ENCODE measurements at places on chromosomes 3 and 15. TPM values are rescaled to one million over a fixed set of nuclear protein-coding genes. Genes with fewer than 3 reads are reported as not detected.
A peak's percentile ranks its signal among the peaks of the same experiment; 100 is the strongest.

DNA sequence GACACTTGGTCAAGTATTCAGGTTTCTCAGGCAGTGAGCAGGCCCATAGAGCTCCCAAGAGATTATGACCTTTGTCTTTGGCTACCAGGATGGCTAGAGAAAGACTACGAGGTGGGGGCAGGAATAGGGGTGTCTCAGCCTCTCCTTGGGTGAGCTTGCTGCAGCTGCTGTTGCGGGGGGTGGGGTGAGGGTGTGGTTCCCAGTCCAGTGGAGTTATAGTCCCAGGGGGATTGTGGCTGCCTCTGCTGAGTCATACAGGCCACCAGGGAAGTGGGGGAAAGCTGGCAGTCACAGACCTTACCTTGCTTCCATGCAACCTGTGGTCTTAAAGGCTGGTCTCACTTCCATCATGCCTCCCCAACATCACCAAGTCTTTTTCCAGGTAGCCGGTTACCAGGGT is 31.7 kb downstream of the ATP2C1 start:
- no peak overlapping the region for H3K4me3 ChIP-seq
- no peak for DNase-seq
- H3K27ac ChIP-seq, result no peak overlapping the region
- H3K36me3 ChIP-seq, result no peaks in the 10 kb centered on the region

DNA sequence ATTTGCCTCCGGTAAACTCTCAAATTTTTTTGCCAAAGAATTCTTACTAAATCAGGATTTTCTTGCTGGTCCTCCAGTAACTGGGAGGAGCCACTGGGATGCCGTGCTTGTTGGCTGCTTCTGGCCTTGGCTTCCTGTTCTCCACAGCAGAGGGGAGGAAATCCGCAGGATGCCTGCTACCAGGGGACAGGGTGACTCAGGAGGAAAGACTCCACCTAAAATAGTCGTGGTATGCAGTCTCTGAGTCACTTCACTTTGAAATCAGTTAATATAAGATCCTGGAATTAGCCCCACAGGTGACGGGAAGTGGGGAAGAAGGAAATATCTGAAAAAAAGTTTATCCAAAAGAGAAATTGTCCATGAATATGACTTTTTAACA is 6.5 kb upstream of the TM4SF18 start:
- DNase-seq, result peak; percentile 69
- H3K36me3 ChIP-seq, result no peaks in the 10 kb centered on the region
- no peaks in the 10 kb centered on the region for H3K27me3 ChIP-seq
- H3K4me3 ChIP-seq, result no peak overlapping the region
- H3K4me1 ChIP-seq, result peaks cover 9% of the 10 kb centered on the region
- H3K27ac ChIP-seq, result peak overlapping the region; percentile 77

The KIF15 gene
- 0.40 TPM for total RNA-seq

GRCh38 chr3:127291611-127292010 is 3.8 kb upstream of the PRR20G start:
- H3K36me3 ChIP-seq, result no peaks in the 10 kb centered on the region
- H3K27me3 ChIP-seq, result no peaks in the 10 kb centered on the region
- H3K4me1 ChIP-seq, result no peaks in the 10 kb centered on the region

DNA sequence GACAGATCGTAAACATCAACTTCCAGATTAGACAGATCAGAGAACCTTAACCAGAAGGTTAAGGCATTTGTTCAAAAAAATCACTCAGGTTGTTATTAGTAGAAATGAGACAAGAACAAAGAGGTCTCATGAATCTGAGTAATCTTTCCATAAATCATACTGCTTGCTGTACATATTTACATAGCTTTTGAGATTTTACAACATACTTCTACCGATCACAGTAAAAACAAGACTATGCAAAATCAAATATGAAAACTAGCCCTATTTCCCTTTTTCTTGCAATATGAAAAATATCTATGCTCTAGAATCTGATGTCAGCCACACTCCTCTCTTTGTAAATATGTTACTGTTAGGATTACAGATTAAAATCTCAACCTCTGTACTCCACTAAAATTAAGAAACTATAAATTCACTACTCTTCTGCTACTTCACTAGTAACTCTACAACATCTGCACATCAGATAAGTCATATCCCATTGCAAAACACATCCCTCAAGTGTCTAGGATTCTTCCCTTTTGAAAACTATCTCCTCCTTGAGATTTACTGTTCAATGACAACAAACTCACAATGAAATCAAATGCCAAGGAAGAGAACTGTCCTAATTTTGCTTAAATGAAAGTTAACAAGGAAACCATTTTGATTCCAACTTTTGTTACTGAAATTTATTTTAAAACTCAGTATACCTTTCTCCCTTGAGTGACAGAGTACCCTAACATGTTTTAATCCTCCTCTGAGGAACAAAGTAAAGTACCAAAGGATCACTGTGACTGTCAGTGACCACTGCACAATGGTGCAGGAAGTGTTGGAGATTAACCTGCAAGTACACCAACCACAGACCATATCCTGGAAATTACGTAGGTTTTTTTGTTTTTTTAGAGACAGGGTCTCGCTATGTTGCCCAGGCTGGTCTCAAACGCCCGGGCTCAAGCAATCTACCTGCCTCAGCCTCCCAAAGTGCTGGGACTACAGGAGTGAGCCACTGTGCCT is 12.8 kb downstream of the DCUN1D1 start:
- H3K36me3 ChIP-seq, result no peaks in the 10 kb centered on the region
- peaks cover 19% of the 10 kb centered on the region for H3K4me1 ChIP-seq
- H3K27ac ChIP-seq, result no peak overlapping the region

The HTR3E gene
- total RNA-seq, result not detected

- DNase-seq, result no peak
Observed at GRCh38 chr15:59335207-59335786, 37.4 kb downstream of the MYO1E start.

DNA sequence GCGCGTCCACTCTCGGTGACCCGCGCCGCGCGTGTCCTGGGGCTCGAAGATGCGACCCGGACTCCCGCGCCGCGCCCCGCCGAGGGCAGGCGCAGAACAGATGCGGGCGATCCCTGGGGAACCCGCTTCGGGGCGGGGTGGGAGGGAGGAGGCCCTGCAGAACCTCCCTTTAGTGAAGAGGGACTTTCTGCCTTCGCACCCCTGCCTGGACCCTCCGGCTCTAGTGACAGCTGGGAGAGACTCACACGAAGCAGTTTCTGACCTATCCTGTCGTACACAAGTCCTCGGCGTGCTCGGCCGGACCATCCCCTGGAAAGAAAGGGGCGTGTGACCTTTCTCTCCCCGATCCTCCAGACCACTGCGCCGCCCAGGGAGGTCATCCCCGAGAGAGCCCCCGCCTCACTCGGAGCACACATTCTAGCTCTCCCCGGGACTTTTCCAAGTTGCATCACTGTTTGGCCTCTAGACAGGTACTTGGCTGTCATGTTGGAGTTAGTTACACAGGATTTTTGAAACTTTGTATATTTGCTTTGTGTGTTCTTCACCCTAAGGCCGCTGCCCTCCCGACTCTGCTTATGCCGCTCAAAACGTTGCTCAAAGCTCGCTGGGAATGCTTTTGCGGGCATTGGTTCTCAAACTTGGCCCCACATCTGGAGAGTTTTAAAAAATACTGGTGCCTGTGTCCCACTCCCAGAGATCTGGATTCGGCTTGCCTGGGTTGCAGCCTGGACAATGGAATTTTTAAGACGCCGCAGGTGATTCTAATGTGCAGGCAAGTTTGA is 582 bp downstream of the CGNL1 start:
- H3K27ac ChIP-seq, result peak overlapping the region; percentile 85
- peak; percentile 72 for DNase-seq
- no peaks in the 10 kb centered on the region for H3K27me3 ChIP-seq
- H3K4me1 ChIP-seq, result peaks cover 27% of the 10 kb centered on the region

DNA sequence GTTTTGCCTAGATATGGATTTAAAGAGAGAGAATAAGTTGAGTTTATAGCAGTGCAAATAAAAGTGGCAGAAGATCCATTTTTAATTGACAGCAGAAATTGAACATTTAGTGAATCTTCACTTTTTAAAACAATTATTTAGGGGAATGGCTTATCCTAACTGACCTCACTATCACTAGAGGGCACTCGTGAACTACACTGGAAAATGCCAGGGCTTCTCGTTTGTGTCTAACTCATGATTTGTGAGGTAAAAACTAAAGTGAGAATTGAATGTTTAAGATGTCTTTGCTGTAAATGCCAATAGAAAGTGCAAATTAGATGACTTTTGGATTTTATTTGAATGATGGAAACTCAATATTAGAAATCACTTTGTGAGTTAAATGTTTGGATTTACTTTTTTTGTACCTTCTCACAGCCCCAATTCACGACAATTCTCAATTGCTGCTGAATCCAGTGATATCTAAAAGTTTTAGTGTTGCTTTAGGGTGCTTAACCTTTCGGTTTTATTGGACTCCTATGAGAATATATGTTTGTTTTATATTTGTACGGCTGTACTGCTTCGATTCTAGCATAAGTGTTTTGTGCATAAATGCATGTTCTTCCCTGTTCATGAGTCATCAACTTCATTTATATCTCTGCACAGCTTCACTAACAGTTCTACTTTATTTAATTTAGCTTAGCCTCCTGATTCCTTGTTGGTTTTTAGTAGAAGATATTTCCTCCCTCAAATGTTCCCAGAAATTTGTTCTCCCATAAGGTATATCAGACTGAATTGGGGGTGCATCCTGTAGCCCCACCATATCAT is 462.1 kb downstream of the MFSD1 start:
- no peaks in the 10 kb centered on the region for H3K36me3 ChIP-seq
- H3K4me1 ChIP-seq, result no peaks in the 10 kb centered on the region
- peaks cover 8% of the 10 kb centered on the region for H3K27me3 ChIP-seq
- DNase-seq, result no peak

GRCh38 chr15:79978655-79979514 is 7.9 kb upstream of the BCL2A1 start:
- H3K4me3 ChIP-seq, result no peak overlapping the region
- no peaks in the 10 kb centered on the region for H3K27me3 ChIP-seq
- peak overlapping the region; percentile 30 for H3K27ac ChIP-seq
- DNase-seq, result no peak

The SPTSSB gene
- total RNA-seq, result 0.23 TPM

DNA sequence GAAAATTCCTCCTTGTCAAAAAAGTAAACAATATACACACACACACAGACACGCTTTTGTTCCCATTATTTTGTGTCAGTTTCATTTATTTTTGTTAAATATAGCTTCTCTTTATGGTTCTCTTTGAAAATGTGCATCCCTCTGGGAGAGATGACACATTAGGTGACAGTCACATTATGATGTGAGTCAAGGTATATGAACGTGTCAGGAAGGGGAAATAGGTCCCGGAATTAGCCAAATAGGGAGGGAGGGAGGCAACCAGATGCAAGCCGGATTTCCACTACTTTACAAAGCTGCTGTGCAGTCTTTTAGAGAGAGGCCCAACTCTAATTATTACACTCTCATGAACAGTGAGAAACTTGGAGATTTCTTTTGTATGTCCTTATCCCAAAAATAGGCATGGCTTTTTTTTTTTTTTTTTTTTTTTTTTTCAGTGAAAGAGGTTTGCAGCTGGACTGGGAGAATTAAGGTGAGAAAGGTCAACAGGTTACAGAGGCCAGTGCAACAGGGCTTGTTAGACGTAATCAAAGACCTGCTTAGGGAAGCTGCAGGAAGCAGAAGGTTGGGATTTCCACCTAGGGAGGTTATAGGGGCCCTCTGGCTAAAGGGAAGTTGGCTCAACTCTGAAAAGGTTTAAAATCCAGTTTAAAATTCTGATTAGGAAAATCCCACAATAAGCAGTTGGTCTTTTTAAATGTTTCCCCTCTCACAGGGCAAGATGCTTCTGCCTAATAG is 240.5 kb upstream of the UBE2E1 start:
- H3K4me3 ChIP-seq, result no peak overlapping the region
- no peaks in the 10 kb centered on the region for H3K4me1 ChIP-seq
- H3K27ac ChIP-seq, result no peak overlapping the region
- no peaks in the 10 kb centered on the region for H3K27me3 ChIP-seq
- no peaks in the 10 kb centered on the region for H3K36me3 ChIP-seq

The SPRED1 gene
- total RNA-seq, result 4.3 TPM

The ITIH3 gene
- not detected for total RNA-seq

The LTF gene
- total RNA-seq, result 10.5 TPM

The GRIP2 gene
- 0.35 TPM for total RNA-seq

The NMD3 gene
- total RNA-seq, result 51.3 TPM

DNA sequence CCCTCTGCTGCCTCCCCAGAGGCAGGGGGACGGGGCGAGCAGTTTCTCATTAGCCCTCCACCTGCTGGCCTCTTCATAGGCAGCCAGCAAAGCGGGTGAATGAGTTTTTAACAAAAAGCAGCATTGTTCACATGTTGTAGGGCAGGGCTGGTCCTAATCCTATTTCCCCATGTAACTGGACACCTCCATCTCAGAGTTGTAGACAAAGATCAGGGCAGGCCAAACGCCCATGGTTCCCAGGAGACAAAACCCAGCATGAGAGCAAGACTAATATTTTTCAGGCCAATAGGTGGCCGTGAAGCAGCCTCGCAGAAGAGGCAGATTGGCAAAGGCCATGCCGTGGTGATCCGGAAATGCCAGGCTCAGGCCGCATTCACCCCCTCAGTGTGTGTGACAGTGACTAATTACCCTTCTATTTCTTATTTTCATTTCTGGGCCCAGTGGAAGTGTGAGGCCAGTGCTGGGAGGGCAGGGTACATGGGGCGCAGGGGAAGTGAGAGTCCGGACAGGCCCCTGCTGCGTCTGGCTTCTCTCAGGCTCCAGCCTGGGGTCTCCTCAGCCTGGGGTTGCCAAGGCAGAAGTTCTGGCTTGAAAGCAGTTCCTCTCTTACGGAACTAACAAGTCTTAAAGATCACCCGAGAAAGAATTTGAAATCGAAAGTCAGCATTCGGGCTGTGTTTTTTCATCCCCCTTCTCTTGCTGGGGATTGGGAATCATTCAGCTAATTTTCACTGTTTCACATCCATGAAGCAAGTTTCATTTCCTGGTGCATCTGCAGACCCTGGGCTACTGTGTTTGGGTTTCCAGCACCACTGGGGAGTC is 64.8 kb downstream of the BOC start:
- peak overlapping the region; percentile 76 for H3K27ac ChIP-seq
- no peaks in the 10 kb centered on the region for H3K27me3 ChIP-seq
- DNase-seq, result no peak
- no peaks in the 10 kb centered on the region for H3K36me3 ChIP-seq
- peaks cover 22% of the 10 kb centered on the region for H3K4me1 ChIP-seq
- H3K4me3 ChIP-seq, result no peak overlapping the region

The SV2B gene
- total RNA-seq, result 6.0 TPM

The PSMD6 gene
- 123 TPM for total RNA-seq

The DNAJB11 gene
- 31.7 TPM for total RNA-seq

GRCh38 chr3:45026038-45026437 is at the start of gene CLEC3B:
CLEC3B (plus strand) TSS chr3:45026303; CDS start chr3:45026363, 60 bp downstream.
- H3K27me3 ChIP-seq, result no peaks in the 10 kb centered on the region
- no peak for DNase-seq
- no peaks in the 10 kb centered on the region for H3K36me3 ChIP-seq
- peaks cover 2% of the 10 kb centered on the region for H3K4me1 ChIP-seq
- H3K27ac ChIP-seq, result no peak within 1 kb of the TSS

GRCh38 chr3:57779666-57780065 is 23.6 kb downstream of the SLMAP start:
- H3K4me3 ChIP-seq, result no peak overlapping the region
- no peaks in the 10 kb centered on the region for H3K27me3 ChIP-seq
- peaks cover 21% of the 10 kb centered on the region for H3K4me1 ChIP-seq
- no peaks in the 10 kb centered on the region for H3K36me3 ChIP-seq

- H3K36me3 ChIP-seq, result no peaks in the 10 kb centered on the region
- no peak for DNase-seq
- no peak overlapping the region for H3K4me3 ChIP-seq
- H3K4me1 ChIP-seq, result no peaks in the 10 kb centered on the region
- H3K27ac ChIP-seq, result no peak overlapping the region
Observed at GRCh38 chr3:48592519-48593087, 2.5 kb downstream of the COL7A1 start.
